ENCODE measurements at places on chromosomes 5 and 9. TPM values are rescaled to one million over a fixed set of nuclear protein-coding genes. Genes with fewer than 3 reads are reported as not detected.

GRCh38 chr5:106127341-106127781 lies 1543.4 kb downstream of the EFNA5 start:
- DNase-seq = no peak

GRCh38 chr9:138098908-138099791 lies 221.6 kb downstream of the CACNA1B start:
- DNase-seq = no peak

DNA sequence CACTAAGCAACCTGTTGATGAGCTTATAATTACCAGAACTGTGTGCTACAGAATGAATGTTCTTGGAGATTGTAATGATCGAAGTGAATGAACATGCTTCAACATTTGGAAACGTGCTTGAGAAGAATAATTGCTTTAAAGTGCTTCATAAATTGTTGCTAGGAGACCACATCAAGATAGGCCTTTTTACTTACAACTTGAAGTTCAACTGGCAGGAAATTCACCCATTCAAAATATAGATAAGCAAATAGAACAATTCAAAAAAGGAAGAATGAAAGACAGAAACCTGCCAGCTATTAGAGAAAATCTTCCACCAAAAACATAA lies 38.0 kb upstream of the SLC44A1 start:
- DNase-seq = no peak

DNA sequence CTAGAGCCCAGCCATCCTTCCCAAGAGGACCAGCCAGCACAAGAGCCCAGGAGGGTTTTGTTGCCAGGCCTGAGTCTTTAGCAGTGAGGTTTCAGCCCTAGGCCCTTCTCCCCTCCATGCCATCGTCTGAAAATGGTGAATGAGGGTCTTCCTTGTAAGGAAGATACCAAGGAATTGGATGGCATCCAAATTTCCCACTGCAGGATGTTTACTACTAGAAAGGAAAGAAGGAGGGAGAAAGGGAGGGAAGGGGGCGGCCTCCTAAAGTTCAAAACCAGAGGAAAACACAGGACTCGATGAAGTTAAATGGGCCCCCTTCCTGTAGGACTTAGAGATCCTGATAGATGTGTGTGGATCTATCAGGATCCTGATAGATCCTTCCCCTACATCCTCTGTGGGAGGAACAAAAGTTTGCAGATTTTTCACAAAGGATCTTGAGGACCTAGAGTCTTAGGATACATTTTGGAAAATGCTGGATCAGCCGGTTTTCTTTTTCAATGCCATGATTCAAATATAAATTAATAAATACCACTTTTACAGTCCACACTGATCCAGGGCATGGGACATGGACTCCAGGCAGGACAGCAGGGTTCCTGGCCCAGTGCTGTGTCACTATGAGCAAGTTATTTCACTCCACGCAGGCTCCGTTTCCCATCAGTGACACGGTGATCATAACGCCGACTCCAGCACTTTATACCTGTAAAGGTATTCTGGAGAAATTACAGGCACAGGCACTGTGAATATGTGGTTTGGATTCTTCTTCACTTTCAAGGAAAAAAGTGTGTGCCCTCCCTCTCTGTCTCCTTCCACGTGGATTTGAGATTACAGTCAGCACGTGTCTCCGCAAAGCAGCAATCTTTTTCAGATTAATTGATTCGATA lies 40.9 kb downstream of the C5orf15 start:
- no peak for DNase-seq

GRCh38 chr5:95114305-95114704 lies 170.6 kb downstream of the MCTP1 start:
- DNase-seq = no peak

DNA sequence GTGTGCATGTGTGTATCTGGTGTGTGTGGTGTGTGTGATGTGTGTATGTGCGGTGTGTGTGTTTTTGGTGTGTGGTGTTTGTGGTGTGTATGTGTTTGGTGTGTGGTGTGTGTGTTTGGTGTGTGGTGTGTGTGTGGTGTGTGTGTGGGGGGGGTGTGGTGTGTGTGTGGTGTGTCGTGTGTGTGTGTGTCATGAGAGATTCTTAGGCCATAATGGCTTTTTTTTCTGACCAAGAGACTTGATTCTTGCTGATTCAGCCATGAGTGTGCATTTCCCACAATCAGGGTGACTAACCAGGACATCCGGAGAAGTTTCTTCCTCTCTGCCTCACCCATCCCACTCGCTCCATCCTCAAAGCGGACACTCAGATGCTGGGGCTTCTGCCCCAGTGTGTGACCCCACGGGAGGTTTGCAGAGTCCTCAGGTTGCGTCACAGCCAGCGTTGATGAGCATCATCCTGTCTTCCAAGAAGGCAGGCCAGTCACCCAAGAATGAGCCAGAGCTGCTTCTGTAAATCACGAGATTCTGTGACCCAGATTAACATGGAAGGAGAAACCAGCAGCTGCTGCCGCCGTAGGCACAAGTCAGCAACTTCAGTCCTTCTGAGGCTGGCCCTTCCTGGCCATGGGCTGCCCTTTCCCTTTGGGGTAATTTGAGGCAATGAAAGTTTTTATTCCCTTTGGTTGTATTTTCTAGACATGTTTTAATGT lies 12.5 kb upstream of the CTSL start:
- no peak for DNase-seq

- no peak for DNase-seq
These were observed 23.1 kb downstream of the SLC25A25 start for GRCh38 chr9:128091144-128091543.

GRCh38 chr5:76199336-76200318 lies 116.4 kb downstream of the SV2C start:
- no peak for DNase-seq

DNA sequence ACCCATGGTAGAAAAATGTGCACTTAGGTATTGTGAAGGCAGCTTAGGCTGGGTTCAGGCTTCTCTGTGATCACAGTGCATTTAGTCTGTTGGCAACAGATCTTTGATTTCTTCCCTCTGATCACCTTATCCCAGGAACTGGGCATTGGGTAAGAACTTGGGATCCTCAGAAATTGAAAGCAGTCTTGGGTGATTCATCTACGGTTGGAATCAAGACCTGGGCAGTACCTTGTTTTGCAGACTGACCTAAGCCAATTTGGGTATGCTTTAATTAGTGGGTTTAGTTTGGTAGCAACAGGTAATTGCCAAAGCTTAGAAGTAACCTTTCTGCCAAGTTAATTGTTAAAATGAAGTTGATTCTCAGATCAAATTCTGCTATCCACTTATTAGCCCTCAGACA lies 17.8 kb downstream of the ENTREP1 start:
- no peak for DNase-seq

Gene C5orf63
- 5.4 TPM for total RNA-seq

Gene NUDT12
- 2.3 TPM for total RNA-seq

Gene CCL21
- total RNA-seq = not detected

Gene ADAMTSL2
- total RNA-seq = not detected

Gene GZMA
- 5.6 TPM for total RNA-seq

Gene PCDHGA5
- 0.13 TPM for total RNA-seq

Gene CEL
- 4.7 TPM for total RNA-seq
